Esophagus squamous epithelium (tissue), 5 donors: ENCODE measurements at places on chromosomes 12 and 14.

GRCh38 chr14:61025251-61026223, 44.5 kb downstream of the SLC38A6 start:
- no peak for DNase-seq

DNA sequence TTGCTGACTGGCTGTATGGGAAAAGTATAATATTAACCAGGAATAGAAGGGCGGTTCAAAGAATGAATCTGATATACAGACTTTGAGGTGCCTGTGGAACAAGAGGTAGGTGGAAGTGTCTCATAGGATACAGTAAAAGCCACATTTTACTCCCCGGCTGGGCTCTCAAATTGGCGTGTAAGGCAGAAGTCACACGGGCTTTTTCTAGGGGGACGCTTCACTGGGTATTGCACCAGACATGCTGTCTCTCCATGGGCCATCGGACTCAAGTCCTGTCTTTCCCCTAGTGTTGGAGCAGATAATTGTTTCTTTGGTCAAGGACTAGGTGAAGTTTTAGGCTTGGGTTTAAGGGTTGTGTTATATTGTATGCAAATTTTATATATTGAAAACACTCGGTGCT, 9.1 kb downstream of the TMCC3 start:
- no peak for DNase-seq

GRCh38 chr12:47408171-47408871, 297.5 kb downstream of the RPAP3 start:
- no peak for DNase-seq

- DNase-seq: no peak
Measured at GRCh38 chr14:44412858-44413569, 94.1 kb downstream of the FSCB start.

- no peak for DNase-seq
Measured at GRCh38 chr12:111764120-111764821, 2.5 kb upstream of the ALDH2 start.

DNA sequence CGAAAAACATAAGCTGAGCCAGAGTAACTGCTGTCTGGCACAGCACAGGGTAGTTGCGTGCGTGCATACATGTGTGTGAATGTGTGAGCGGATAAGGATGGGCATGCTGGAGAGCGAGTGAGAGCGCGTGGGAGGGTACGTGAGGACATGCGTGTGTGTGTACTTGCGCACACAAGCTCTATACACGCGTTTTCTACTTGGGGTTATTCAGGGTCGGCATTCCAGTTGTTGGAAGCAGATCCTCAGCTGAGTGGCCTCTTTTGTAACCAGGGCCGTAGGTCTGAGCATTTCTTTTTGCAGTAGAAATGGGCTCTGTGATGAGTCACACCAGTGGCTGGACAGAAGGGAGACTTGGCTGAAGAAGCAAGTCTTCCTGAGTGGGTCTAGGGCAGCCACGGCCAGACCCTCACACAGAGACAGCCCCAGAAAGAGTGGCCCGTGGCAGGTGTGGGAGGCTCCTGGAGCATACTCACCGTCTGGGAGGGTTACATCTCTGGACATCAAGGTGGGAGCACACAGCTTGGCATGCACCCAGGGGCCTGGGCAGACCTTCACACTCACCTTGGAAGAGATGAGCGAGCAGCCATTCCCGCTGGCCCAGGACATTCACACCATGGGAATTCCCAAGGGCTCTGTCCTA, 78.0 kb downstream of the LRRC74A start:
- DNase-seq: no peak

GRCh38 chr12:52054231-52054832, 3.1 kb downstream of the NR4A1 start:
- DNase-seq: no peak
